Testis (tissue), 5 donors: ENCODE measurements at places on chromosomes 2 and 18. TPM values are rescaled to one million over a fixed set of nuclear protein-coding genes. Genes with fewer than 3 reads are reported as not detected.

SAG gene
- 10.2 TPM for total RNA-seq

SPC25 gene
- 0.99 TPM for total RNA-seq

SNORC gene
- 15.9 TPM for total RNA-seq

ITPRIPL1 gene
- 32.0 TPM for total RNA-seq

MOGAT1 gene
- not detected for total RNA-seq

CXCR2 gene
- 0.12 TPM for total RNA-seq

DES gene
- total RNA-seq: 33.3 TPM

CNGA3 gene
- total RNA-seq: 0.63 TPM

DLX1 gene
- not detected for total RNA-seq

METTL4 gene
- total RNA-seq: 12.6 TPM

SPEG gene
- 23.0 TPM for total RNA-seq

GKN2 gene
- not detected for total RNA-seq

EGR4 gene
- total RNA-seq: 14.9 TPM

CDK5R2 gene
- total RNA-seq: 1.2 TPM

RBM44 gene
- total RNA-seq: 23.4 TPM

ASXL3 gene
- total RNA-seq: 18.0 TPM

KANSL3 gene
- 102 TPM for total RNA-seq

CTAGE1 gene
- 4.2 TPM for total RNA-seq
